ENCODE measurements at places on chromosomes 1 and 21.

GRCh38 chr1:23200883-23201282 lies 16.4 kb downstream of the HTR1D start:
- no peak for DNase-seq

DNA sequence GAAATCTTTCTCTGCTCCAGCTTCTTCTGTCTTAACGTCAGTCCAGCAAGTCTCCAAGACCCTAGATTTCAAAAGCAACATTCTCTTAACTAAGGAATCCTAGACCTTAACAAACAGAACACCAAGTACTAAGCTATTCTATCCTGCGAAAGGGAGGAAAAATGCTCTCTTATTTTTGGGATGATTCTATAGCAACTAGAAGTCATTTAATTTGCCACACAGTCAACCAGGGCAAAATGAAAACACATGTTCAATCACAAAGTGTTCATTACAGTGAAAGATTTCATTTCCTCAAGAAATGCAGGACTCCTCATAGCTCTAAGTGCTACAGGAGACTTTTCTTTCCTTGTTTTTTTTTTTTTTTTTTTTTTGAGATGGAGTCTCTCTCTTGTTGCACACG lies 36.2 kb upstream of the DOCK7 start:
- DNase-seq = peak; percentile 81

GRCh38 chr1:6378096-6378746 lies 15.3 kb downstream of the ACOT7 start:
- DNase-seq = no peak

GRCh38 chr1:157084720-157085119 lies 14.9 kb downstream of the ETV3L start:
- no peak for DNase-seq

GRCh38 chr1:8137481-8138244 lies 111.6 kb upstream of the ERRFI1 start:
- DNase-seq = peak; percentile 92

DNA sequence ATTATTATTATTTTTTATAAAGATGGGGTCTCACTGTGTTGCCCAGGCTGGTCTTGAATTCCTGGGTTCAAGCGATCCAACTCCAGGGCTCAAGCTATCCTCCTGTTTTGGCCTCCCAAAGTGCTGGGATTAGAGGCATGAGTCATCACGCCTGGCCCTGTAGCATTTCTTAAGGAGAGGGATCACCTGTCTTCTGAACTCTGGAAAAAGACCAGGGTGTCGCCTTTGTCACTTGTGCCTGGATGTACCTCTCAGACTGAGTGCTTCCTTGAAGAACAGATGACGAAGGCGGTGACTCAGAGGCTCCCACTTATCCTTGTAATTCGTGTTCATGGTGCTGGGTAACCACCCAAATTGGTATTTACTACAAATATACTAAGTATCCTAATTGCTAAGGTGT lies 2.4 kb upstream of the CGN start:
- DNase-seq = no peak

- DNase-seq = no peak
Observed at GRCh38 chr1:36796106-36796590, 238.2 kb downstream of the GRIK3 start.

- DNase-seq = no peak
Observed at GRCh38 chr1:71785450-71785849, 496.9 kb downstream of the NEGR1 start.

DNA sequence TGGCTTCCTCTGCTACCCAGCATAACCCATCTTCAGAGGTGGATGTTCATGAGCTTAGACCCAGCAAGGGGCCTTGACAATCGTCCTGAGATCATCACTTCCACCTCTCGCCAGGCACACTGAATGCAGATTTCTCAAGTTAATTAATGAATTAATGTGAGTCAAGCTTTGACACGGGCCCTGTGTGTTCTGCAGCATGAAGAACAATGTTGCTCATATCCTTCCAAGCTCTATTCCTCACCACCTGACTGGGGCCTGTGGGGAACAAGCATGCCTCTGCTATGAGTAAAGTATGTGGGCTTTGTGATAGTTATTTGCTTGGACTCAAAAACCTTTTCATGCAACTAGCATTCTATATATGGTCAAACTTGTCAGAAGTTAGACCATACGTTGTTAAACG lies 122.0 kb downstream of the SEC16B start:
- no peak for DNase-seq

GRCh38 chr1:93722081-93723031 lies 40.7 kb upstream of the BCAR3 start:
- DNase-seq = no peak

DNA sequence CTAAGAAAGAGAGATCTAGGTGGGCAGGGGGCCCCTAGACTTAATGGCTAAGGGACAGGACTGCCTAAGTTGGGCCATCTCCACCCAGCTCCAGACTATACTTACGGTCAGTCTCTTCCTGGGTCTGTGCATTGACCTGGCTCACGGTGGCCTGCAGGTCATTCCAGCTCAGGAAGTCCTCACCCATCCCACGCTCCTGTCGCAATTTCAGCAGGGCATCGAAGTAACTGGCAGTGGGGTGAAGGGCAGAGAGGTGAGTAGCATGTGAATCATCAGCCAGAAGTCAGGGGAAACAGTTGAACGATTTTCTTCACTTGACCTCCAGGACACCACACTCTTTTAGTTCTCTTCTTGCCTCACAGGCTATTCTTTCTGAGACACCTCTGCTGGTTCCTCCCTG lies 20.5 kb downstream of the IQGAP3 start:
- no peak for DNase-seq

- no peak for DNase-seq
Observed at GRCh38 chr1:1921459-1921862, 2.4 kb upstream of the TMEM52 start.

DNA sequence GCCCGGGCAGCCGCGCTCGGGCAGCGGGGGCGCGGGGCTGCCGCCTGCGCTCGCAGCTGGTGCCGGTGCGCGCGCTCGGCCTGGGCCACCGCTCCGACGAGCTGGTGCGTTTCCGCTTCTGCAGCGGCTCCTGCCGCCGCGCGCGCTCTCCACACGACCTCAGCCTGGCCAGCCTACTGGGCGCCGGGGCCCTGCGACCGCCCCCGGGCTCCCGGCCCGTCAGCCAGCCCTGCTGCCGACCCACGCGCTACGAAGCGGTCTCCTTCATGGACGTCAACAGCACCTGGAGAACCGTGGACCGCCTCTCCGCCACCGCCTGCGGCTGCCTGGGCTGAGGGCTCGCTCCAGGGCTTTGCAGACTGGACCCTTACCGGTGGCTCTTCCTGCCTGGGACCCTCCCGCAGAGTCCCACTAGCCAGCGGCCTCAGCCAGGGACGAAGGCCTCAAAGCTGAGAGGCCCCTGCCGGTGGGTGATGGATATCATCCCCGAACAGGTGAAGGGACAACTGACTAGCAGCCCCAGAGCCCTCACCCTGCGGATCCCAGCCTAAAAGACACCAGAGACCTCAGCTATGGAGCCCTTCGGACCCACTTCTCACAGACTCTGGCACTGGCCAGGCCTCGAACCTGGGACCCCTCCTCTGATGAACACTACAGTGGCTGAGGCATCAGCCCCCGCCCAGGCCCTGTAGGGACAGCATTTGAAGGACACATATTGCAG lies 3.0 kb downstream of the ARTN start:
- peak; percentile 26 for DNase-seq

DNA sequence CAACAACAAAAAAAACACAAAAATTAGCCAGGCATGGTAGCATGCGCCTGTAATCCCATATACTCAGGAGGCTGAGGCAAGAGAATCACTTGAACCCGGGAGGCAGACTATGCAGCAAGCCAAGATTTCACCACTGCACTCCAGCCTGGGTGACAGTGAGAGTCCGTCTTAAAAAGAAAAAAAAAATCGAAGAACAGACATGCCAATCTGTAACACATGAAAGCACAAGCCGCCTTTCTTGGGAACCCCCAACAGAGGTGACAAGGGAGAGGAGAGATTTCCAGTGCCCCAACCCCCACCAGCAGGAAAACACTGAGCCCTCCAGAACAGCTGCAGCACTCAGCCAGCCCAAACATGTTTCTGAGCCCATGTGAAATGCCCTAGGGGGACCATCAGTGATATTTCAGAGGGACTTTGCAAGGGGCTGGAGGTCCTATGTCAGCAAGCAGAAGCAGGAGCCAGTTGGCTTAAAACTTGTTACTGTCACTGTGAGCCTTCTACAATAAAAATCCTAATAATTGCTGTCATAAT lies 14.2 kb upstream of the EFNA1 start:
- no peak for DNase-seq

DNA sequence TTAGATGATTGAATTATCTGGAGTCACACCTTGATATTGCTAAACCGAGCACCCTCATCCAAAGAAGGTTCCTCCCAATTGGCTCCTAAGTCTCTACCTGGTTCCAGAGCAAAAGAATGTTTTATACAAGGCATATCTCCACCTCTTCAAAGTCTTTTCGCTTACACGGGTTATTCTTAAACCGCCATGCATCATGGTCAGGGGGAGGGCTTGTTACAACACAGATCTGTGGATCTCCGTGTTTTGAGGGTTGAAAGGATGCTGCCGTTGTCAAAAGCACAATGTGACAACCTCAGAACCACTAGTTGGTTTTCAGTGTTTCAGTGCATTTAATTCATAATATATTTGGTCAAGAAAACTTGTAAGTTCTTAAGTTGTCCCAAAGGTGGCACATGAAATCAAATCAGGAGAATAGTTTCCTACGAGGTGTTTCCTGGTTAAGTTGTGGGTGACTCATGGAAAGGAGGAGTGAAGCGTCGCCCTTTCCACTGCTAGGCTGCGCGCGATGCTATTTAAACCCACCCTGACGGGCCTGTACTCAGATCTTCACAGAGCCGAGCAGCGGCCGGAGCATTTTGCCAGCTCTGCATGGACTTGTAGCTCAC lies 1531.6 kb upstream of the TPTE start:
- DNase-seq = no peak

- DNase-seq = no peak
Observed at GRCh38 chr21:41794600-41794999, 27.7 kb upstream of the RIPK4 start.

DNA sequence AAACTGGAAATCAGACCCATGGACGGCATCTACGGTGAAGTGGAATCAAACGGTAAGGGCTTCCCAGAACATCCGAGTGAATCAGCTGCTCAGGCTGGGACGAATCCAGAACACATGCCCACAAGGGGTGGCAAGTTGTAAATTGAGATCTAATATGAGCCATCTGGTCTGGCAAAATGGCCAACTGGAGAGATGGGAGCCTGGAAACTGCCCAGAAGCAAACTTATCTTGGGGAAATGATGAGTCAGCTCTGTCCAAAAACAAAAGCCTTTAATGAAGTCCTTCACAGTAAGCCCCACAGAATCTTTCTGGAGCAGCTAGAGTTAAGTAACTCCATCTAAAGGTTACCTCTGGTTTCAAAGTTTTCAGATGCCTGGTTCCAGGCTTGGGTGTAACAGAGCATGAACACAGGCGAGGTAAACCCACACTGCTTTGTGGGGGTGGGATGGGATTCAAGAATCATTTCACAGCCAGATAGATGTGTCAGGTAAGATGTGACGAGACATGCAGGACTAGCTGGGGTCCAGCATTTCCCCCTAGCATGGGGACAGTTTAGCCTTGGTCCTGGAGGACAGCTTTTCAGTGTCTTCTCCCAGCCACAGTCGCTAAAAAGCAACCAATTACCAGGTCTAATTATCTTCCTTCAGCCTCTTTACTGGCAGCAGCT lies 10.5 kb upstream of the SRP9 start:
- DNase-seq = peak; percentile 98

DNA sequence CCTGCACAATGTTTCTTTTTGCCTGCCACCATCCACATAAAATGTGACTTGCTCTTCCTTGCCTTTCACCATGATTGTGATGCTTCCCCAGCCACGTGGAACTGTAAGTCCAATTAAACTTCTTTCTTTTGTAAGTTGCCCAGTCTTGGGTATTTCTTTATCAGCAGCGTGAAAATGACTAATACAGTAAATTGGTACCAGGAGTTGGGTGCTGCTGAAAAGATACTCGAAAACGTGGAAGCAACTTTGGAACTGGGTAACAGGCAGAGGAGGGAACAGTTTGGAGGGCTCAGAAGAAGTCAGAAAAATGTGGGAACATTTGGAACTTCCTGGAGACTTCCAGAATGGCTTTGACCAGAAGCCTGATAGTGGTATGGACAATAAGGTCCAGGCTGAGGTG lies 425.3 kb downstream of the GPATCH2 start:
- no peak for DNase-seq

DNA sequence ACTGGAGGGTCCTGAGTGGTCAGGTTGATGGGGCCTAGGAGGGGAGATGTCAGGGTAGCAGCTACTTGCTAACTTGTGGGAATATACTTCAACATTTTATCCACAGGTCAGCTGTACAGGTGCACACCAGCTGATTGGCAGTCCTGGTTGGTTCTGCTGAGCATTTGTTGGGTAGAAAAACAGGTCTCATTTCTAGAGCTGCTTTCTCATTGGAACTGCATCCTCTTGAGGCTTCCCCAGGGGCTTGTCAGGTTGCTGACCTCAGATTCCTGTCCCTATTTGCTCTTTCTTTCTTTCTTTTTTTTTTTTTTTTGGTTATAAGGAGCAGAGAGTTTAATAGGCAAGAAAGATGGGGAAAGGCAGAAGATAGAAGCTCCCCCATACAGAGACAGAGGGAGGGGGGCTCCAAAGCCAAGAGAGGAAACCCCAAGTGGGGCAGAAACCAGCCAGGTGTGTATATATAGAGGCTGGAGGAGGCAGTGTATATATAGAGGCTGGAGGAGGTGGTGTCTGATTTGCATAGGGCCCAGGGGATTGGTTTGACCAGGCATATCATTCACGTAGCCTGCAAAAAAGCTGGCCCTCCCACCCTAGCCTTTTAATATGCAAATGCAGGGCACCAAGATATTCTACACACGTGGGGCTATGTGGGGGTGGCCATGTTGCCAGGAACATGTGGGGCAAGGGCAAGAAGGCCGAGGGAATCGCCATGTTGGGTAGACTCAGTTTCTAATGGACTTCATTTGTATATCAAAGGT lies 57.3 kb upstream of the STUM start:
- DNase-seq = no peak

DNA sequence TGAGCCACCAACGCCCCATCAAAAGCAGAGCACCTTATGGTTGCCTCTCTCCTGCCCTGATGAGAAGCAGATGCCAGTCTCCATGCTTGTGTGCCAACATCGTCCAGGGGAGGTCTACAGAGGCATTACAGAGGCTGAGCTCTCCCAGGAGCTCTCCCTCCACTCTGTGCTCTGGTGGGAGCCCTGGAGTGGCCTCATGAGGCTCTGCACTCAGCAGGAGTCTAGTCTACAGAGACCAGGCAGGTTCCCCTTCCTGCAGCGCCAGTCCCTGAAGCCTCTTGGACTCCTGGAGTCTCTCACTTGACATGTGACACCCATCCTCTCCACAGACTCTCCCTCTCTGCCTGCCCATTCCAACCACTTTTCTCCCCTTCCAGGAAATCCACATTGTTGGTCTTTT lies 3.4 kb downstream of the DCST1 start:
- no peak for DNase-seq

DNA sequence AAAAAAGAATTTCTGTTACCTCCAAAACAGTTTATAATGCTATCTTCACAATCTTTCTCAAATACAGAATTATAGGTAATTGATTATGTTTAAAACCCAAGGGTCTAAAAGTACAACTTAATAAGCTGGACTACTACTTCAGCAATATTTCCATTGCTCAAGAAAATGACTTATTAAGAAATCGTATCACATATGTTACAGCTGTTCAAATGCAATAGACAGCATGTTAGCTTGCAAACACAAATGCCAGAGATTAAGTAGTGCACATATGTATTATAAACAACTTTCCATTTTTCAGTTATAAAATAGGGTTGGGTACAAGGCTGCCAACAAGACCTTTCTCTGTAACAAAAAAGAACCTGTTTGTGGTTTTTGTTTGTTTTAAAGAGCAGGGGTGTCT lies 211.0 kb upstream of the DMRTA2 start:
- DNase-seq = no peak

- DNase-seq = no peak
Observed at GRCh38 chr1:189185097-189185496, 1292.6 kb downstream of the BRINP3 start.

GRCh38 chr1:93002781-93003180 lies 41.5 kb upstream of the DIPK1A start:
- no peak for DNase-seq

Data from fibroblast of gingiva (primary cell).